ENCODE measurements at places on chromosomes 16 and 17. TPM values are rescaled to one million over a fixed set of nuclear protein-coding genes. Genes with fewer than 3 reads are reported as not detected.
A peak's percentile ranks its signal among the peaks of the same experiment; 100 is the strongest.

The WDR81 gene
- total RNA-seq, result 31.0 TPM

The C16orf96 gene
- total RNA-seq, result 0.44 TPM

The GUCY2D gene
- total RNA-seq, result not detected

The IGF2BP1 gene
- not detected for total RNA-seq

DNA sequence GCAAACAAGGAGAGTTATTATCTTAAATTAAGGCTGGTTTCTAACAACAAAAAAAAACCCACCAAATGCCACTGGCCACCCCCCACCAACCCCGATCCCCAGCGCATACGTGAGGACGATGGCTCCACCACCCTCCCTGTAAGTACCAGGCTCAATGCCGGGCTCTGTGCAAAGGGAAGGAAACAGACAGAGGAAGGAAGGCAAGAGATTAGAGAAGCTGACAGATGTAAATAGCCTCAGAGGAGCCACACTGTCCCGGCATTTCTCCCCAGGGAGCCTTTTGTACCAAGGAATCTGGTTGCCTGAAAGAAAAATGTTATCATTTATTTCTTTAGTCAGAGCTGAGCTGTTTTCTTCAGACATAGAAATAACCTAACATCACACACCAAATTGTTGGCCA, 13.1 kb downstream of the SOST start:
- H3K4me1 ChIP-seq, result no peaks in the 10 kb centered on the region
- H3K27ac ChIP-seq, result no peak overlapping the region
- no peak for DNase-seq
- no peak overlapping the region for H3K4me3 ChIP-seq
- H3K27me3 ChIP-seq, result no peaks in the 10 kb centered on the region

DNA sequence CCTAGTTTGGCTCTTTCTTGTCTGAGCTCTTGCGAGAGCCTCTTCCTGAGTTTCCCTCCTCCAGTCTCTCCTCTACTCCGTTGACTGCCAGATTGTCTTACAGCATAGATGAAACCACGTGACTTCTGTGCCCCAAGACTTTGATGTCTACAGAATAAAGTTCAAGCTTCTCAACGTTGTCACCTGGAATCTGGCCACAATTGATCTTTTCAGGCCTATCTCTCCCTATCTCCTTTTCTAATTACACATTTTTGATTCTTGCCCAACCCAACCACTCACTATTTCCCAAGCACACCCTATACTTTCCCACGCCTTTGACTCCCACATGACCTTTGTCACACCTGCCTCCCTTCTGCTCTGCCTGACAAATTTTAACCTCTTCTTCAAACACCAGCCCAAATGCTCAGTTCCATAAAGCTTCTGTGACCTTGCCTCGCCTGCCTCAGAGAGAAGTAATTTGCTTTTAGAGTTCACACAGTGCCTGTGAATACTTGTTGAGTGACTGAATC, 52.4 kb upstream of the PMFBP1 start:
- no peaks in the 10 kb centered on the region for H3K27me3 ChIP-seq
- no peaks in the 10 kb centered on the region for H3K36me3 ChIP-seq
- DNase-seq, result no peak
- H3K4me1 ChIP-seq, result no peaks in the 10 kb centered on the region
- H3K4me3 ChIP-seq, result no peak overlapping the region
- H3K27ac ChIP-seq, result no peak overlapping the region

- no peak overlapping the region for H3K4me3 ChIP-seq
- H3K4me1 ChIP-seq, result peaks cover 5% of the 10 kb centered on the region
- peak; percentile 41 for DNase-seq
Measured at GRCh38 chr16:19179546-19180490, 11.8 kb downstream of the SYT17 start.
